ENCODE measurements at places on chromosomes 4 and X.

- DNase-seq = no peak
These were observed 446 bp upstream of the UBE2A start for GRCh38 chrX:119573840-119574393.

DNA sequence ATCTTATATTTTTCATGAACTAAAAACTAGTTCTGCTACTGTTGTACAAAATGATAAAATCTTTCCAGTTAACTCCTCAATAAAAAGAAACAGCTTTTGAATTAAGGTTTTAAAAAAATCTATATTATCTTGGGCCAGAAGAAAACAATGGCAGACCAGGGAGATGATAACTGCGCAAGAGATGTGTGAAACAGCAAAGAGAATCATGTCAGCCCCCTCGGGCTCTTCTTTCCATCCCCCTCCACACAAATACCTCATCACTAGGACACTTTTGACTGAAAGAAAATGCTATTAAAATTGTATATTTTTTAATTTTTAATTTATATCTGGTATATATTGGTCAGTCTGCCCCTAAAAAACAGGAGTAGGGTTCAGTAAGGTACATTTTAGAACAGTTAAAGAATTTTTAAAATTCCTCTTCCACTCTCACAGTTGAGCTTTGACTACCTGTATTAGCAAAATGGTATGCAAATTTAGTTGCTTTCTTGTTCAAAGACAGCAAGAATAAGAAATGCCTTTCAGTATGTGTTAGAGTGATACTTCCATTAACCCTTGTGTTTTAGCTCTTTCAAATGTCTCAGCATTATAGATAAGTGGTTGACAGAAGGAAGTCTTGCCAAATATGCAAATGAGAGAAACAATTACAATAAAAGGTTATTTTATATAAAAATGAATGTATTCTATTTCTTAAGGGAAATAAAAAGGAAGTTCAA lies 36.4 kb upstream of the LCORL start:
- DNase-seq = no peak

DNA sequence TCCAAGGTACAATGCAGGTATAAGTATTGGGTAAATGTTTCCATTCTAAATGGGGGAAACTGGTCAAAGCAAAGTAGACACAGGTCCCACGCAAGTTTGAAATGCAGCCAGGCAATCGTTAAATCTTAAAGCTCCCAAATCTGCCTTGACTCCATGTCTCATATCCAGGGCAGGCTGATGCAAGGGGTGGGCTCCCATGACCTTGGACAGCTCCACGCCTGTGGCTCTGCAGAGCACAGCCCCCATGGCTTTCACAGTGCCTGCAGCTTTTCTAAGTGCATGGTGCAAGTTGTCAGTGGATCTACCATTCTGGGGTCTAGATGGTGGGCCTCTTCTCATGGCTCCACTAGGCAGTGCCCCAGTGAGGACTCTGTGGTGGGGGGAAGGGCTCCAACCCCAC lies 436.4 kb downstream of the DMD start:
- no peak for DNase-seq

GRCh38 chr4:46980851-46981250 lies 12.5 kb downstream of the GABRA4 start:
- no peak for DNase-seq

- no peak for DNase-seq
These were observed 234.3 kb downstream of the PALLD start for GRCh38 chr4:168731006-168731636.

GRCh38 chr4:81997313-81997712 lies 376.5 kb downstream of the HNRNPD start:
- DNase-seq = no peak

- DNase-seq = no peak
These were observed 74.4 kb upstream of the DYNLT3 start for GRCh38 chrX:37921758-37922157.

GRCh38 chrX:136030303-136031191 lies 45.3 kb downstream of the SLC9A6 start:
- no peak for DNase-seq

DNA sequence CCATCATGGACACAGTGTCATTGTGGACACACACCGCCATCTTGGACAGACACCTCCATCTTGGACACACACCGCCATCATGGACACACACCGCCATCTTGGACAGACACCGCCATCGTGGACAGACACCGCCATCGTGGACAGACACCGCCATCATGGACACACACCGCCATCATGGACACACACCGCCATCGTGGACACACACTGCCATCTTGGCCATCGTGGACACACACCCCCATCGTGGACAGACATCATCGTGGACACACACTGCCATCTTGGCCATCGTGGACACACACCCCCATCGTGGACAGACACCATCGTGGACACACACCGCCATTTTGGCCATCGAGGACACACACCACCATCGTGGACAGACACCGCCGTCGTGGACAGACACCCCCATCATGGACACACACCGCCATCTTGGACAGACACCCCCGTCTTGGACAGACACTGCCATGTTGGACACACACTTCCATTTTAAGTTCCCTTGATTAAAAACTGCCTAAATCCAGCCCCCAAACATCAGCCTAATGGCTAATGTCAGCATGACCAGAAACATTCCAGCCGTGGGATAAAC lies 9.1 kb downstream of the ASMTL start:
- DNase-seq = no peak

GRCh38 chr4:95957054-95957453 lies 117.2 kb downstream of the PDHA2 start:
- DNase-seq = no peak

GRCh38 chr4:20787940-20788665 lies 87.8 kb downstream of the PACRGL start:
- no peak for DNase-seq

DNA sequence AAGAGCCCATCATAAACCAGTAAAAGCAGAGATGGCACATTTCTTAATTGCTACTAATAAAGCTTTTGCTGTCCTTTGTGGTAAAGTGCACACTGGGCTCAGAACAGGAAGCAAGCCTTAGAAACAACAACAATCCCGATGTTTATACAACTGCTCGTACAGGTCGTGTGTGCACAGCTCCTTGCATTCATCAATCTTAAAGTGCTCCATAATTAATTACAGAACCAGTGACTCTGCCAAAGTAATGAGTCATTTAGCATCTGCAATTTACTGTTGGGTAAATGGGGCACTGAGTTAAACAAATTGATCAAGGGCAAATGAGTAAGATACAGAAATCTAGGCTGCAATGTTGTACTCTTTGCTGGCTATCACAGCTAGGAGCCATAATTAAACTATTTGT lies 61.3 kb upstream of the TXK start:
- DNase-seq = no peak

- no peak for DNase-seq
These were observed 12.4 kb downstream of the SLC34A2 start for GRCh38 chr4:25667931-25668557.

DNA sequence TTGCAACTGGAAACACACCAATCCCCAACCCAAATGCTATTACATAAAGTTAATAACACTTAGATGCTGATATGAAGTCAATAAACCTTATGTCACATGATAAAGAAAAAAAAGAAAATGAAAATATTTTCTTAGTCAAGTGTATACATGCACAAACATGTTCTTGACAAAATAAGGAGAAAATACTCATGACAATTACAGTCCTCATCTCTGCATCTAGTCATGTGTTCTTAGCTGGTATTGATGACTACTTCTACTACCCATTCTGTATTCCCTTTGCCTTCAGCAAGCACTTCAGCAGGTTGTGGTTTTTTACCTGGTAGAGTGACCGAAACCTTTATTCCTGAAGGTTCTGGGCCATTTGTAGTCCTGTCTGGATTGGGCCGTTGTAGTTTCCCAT lies 24.9 kb downstream of the CXCL8 start:
- DNase-seq = no peak

DNA sequence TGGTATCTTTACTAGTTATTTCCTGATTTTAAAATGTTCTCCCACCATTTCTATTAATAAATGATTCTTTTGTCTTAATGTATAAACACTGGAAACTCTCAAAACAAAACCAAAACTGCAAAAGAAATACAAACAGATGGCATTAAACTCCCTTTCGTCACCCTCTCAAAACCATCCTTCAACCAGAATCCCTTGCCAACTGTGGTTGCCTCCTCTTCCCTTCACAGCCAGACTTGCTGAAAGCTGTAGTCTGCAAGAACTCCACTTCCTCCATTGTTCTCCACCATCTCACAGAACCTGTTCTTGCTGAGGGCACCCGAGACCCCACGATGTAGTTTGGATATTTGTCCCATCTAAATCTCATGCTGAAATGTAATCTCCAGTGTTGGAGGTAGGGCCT lies 96.5 kb downstream of the WWC2 start:
- no peak for DNase-seq

GRCh38 chr4:181971411-181971810 lies 271.8 kb upstream of the TENM3 start:
- DNase-seq = no peak

GRCh38 chr4:140693562-140693961 lies 62.6 kb downstream of the TBC1D9 start:
- DNase-seq = no peak

- no peak for DNase-seq
These were observed 220.8 kb downstream of the MID1IP1 start for GRCh38 chrX:39022106-39022505.

DNA sequence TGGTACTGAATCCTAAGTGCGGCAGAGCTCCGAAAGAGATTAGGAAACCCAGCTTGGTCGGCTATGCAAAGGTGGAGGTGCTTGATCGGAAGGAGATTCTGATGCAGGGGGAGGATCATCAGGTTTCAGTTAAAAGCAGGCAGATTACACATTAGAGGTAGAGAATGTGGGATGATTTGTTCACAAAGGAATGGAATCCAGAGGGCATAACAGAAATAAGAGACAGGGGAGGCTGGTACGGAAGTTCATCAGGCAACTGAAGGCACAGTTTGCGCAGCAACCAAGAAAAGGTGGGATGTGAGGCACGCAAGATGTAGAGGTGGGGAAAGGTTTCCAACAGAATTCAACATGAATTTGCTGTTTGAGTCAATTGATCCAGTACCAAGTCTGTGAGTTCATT lies 424 bp upstream of the ZNF330 start:
- DNase-seq = no peak

- DNase-seq = no peak
These were observed 472.4 kb upstream of the NWD2 start for GRCh38 chr4:36772154-36772516.

DNA sequence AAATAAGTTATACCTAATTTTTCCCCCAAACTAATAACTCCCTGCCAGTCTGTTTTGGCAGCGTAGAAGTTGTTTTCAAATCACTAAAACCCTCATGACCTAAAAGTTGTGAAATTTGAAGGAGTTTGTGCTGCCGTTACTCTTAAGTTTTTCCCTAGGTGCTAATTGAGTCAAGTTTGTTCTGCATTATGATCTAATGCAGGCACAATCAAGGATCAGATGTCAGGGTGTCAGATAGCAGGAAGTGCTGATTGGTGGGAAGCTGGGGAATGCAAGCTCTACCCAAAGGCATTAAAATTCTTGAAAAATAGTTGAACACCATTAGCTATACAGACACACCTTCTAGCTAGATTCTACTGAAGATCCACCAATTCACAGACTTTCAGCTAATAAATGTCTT lies 51.9 kb downstream of the ARX start:
- DNase-seq = no peak

GRCh38 chr4:118173956-118174725 lies 139.9 kb downstream of the NDST3 start:
- DNase-seq = peak; percentile 82

DNA sequence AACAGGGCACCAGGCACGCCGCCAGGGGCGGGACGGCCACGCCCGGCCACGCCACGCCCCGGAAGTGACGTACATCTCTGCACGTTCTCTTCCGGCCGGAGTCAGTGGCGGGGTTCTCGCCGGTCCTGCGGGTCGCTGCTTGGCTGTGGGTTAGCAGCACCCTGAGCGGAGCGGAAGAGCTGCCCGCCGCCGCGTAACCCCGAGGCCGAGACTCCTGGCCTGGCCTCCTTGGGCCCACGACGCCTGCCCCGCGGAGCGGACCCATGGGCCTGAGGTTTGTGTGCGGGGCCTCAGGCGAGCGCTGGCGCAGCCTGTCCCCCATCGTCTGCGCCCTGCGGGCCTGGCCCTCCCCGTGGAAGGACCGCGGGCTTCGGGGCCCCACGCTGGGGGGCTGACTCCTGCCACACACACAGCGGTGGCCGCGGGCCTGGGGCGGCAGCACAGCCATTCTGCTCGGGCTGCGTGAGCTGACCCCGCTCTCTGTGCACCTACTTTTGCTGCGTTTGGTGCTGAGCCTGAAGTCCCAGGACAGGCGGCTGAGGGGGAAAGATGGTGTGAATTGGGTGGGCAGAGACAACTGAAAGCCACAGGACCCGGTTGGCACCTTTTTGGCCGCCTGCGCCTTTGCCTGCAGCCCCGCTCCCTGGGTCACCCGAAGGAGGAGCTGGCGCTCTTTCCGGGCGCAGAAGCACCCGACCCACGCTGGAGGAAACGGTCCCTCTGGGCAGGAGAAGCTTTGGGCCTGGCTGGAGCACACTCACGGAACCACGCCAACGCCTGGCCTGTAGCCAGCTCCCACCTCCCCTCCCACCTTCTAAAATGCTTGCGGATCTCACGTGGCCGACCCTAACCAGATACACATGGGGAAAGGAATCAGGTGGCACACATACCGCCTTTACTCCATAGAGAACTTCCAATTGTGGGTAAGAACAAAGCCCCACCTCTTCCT lies 28.1 kb downstream of the NOP14 start:
- peak; percentile 47 for DNase-seq

DNA sequence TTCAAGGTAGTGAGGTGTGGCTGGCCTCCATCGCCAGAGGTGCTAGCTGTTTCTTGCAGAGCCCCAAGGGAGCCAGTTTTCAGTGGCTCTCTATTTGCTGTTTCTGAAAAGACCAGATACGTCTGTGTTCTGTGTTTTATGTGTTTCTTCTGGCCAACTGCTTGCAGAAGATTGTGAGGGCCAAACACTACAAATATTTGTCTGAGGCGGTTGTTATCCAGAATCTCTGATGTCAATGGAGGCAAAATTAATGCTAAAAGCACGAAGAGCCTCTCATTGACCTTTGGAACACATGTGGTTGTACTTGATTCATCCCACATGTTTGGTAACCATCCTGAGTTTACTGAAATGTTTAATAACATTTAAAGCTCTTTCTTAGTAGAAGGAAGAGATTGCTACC lies 113.9 kb downstream of the CT47B1 start:
- no peak for DNase-seq

GRCh38 chr4:186727977-186728519 lies 4.4 kb upstream of the FAT1 start:
- no peak for DNase-seq

- no peak for DNase-seq
These were observed 10.0 kb upstream of the ASMTL start for GRCh38 chrX:1462596-1463251.

DNA sequence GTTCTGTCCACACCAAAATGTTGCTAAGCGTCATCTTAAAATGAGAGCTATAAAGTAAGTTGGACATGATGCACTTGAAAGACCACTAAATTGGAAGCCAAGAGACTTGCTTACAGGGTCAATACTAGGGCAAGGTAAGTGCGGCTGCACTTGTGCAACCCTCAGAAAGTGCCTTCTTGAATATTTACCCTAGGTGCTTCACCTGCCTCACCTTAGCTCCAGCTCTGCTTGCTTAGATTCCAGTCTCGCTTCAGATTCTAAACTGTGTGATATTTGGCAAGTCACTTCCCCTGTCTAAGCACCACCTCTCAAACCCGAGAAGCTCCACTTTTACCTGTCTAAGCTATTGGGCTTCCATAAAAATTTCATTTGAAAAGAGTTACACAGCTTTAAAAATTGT lies 136.5 kb downstream of the GRIA3 start:
- no peak for DNase-seq
